ENCODE measurements at places on chromosomes 16 and 17.

DNA sequence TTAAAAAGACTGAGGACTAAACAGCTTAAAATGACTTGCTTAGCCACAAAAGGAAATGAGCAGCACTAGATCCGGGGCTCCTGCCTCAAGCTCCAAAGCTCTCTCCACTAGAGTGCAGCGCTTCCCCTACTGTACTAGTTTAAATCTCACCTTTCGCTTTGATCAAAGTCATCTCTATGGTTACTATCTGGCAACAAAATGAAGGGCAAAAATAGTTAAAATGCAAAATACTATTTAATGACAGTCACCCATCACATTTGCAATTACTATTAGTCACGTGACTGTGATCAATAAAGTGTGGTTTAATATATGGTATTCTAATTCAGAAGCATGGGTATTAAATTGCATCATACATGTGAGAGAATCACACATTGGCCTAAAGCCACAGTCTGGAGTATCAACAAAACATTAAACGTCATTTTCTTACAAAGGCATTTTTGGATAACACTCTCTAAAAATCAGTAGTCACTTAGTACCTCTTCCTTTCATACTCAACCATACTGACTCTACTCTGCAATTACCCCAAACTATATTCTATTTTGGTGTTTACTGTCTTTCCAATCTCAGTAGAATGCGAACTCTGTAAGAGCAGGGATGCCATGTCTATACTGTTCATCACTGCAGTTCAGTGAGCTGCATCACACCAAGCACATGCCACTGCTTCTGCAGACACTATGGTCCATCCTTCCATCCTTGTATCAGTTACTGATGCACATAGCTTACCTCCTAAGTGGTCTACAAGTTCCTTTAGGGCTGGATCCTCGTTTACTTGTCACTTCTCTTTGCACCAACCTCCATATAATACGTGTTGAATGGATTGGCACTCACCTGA lies 6.2 kb downstream of the PSMD12 start:
- DNase-seq: no peak

DNA sequence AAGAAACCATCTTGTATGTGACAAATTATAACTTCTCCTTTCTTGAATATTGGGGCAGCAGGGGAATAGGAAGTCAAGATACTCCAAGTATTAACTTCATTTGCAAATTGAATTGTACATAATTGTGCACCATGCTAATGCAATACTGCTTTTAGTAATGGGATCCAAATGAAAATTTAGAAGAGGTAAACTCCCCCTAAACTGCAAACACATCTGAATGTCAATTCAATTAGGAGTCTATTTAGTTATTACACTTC lies 4.5 kb downstream of the STAT5B start:
- no peak for DNase-seq

- no peak for DNase-seq
Measured at GRCh38 chr17:30840771-30841170, 9.0 kb downstream of the ATAD5 start.

GRCh38 chr16:5041600-5042133 lies 7.9 kb upstream of the NAGPA start:
- no peak for DNase-seq

GRCh38 chr16:3131755-3132377 lies 3.0 kb upstream of the ZNF213 start:
- DNase-seq: peak; percentile 55

- DNase-seq: peak; percentile 55
Measured at GRCh38 chr17:64155751-64156544, 26.0 kb upstream of the ERN1 start.

DNA sequence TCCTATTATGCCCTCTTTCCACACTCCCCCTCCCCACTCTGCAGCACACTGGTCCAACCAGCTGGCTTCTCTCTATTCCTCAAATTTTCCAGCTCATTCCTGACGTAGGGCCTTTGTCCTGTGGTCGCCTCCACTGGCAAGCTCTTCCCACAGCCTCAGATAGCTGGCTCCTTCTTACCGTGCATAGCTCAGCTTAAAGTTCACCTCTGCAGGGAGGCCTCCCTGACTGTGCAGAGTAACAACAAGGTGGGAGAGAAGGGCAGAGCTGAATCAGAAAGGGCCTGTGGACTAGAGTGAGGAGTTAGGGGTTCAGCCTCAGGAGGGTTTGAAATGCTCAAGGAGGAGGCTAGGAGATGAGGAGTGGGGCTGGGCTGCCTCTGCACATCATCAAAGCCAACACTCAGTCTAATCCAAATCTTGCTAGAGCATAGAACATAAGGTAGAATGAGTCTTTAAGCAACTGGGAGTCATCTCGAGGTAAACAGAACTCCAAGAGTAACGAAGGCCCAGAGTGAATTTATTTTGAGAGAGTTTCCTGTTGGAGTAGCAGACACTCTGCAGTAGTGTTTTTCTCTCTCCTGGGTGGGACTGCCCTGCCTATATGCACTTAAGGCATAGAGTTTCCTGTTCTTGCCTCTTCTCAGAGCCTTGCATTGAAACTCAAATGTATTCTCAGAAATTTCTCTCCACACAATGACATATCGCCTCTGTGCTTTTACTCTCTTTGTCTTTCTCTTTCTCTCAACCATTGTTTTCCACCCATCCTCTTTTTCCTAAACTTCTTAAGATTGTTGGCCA lies 19.4 kb downstream of the SPPL2C start:
- DNase-seq: no peak

- DNase-seq: no peak
Measured at GRCh38 chr16:56653218-56653617, 1.5 kb downstream of the MT1B start.

GRCh38 chr16:17921357-17921978 lies 415.1 kb downstream of the NPIPA8 start:
- peak; percentile 77 for DNase-seq

GRCh38 chr17:10063730-10064241 lies 134.6 kb downstream of the GAS7 start:
- DNase-seq: no peak

DNA sequence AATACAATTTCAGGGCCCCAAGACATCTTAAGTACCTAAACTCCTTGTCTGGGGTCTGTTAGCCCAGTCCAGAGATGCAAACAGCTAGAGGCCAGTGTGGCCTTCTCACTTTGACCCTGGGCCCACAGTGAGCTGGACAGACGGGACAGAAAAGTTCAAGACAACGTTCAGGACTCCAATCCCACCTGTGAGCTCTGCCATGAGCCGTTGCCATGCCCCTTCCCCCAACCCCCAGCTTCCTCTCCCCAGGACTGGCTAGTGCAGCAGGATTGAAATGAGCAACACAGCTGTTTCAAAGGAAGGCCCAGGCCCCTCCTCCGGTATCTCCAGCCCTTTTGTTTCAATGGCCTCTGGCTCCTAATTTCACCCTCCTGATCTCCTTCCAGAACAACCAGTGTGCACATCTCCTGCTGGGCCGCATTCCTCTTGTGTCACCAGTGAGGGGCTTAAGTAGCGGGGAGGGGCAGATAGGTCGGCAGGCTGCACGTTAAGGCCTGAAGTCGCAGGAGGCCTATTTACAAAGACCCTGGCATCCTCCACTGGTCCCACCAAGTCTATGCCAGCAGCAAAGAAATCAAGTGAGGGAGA lies 11.3 kb downstream of the AXIN2 start:
- DNase-seq: no peak

DNA sequence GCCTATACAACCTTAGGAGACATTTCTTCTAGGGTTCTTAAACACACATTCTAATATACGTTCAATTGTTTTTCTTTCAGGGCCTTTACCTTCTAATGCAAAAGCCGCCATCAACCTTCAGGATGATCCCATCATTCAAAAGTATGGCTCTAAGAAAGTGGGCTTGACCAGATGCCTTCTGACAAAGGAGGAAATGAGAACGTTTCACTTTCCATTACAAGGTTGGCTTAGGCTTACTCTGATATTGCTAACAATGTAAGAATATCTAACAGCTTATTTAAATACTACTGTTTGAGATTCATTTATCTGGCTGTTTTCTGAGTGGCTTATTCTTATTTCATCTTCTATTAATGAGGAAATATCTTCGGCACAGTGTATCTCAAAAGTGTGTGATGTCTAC lies 15.4 kb downstream of the REXO5 start:
- DNase-seq: no peak

DNA sequence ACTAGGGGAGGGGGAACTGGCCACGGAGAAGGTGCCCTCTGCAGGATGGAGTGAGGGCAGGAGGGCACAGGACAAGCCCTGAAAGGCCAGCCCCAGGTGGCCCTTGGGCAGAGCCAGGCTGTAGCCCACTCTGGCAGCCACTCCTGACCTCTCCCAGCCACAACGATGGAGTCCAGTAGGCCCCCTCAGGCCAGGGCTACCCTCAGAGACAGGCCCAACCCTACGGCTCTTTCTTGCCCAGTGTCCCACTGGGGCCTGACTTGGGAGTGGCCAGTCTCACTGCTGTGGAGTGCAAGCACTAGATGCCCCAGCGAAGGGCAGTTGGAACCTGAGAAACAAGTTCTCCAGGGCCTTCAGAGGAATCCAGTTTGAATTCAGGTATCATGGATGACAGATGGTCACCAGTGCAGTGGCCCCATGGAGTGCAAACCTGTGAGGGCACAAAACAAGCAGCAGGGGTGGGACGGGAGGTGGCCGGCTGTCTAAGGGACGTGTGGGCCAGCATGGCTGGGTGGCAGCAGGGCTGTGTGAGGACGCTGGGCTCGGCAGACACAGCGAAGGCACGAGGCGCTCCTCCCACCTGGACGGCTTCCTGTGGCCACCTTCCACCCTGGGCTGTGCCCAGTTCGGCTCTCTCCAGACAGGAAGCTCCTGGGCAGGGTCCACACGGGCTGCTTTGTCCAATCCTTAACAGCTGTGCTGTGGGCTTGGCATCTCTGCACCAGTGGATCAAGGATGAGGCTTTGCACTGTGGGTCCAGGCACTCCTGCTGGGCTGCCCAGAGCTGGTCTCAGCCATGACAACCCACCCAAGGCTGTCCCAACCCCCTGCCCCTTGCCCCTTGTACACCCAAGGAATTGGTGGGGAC lies 72.1 kb downstream of the AMFR start:
- peak; percentile 17 for DNase-seq

DNA sequence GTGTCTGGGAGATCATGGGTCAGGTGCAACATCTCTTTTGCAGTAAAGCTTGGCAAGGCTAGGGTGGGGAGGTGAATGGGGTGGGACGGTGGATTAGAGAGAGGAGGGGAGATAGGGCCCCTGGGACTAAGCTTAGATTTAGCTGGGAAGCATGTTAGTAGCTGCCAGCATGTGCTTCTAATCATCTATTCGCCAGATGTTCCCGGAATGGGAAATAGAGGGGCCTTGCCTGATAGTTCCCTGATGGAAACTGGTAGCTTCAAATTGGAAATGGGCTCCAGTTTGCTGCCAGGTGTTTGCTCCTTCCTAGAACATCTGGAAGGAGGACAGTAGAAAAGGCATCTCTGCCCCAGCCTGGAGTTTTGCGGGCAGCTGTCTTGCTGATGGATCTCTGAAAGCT lies 176.1 kb downstream of the CCDC182 start:
- DNase-seq: no peak

GRCh38 chr17:17792551-17793377 lies 44.0 kb downstream of the SREBF1 start:
- no peak for DNase-seq

DNA sequence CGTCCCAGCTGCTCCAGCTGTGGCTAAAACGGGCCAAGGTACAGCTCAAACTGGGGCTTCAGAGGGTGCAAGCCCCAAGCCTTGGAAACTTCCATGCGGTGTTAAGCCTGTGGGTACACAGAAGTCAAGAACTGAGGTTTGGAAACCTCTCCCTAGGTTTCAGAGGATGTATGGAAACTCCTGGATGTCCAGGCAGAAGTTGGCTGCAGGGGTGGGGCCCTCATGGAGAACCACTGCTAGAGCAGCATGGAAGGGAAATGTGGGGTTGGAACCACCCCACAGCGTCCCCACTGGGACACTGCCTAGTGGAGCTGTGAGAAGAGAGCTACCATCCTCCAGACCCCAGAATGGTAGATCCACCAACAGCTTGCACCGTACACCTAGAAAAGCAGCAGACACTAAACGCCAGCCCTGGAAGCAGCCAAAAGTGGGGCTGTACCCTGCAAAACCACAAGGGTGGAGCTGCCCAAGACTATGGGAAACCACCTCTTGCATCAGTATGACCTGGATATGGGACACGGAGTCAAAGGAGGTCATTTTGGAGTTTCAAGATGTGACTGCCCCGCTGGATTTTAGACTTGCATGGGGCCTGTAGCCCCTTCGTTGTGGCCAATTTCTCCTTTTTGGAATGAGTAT lies 2.2 kb downstream of the SDR42E1 start:
- no peak for DNase-seq

DNA sequence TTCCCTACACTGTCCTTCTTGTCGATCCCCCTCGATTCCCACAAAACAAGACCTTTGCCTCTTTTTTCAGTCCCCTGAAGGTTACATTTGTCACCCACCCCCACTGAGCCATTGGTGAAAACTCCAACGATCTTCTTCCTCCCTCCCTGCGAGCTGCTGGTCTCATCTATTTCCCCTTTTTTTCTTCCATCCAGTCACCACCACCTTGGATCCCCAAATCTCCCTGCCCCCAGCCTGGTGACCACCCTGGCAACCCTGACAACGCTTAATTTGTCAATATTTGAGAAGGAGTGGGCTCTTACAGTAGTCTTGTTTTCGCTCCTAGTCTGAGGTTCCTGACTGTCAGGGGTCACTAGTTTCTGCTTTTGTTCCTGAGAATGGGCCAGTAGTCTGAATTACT lies 62.9 kb downstream of the SMPD3 start:
- no peak for DNase-seq

- DNase-seq: no peak
Measured at GRCh38 chr17:72984926-72985325, 107.6 kb downstream of the SLC39A11 start.

- DNase-seq: no peak
Measured at GRCh38 chr17:37142294-37142896, 193.6 kb downstream of the AATF start.

DNA sequence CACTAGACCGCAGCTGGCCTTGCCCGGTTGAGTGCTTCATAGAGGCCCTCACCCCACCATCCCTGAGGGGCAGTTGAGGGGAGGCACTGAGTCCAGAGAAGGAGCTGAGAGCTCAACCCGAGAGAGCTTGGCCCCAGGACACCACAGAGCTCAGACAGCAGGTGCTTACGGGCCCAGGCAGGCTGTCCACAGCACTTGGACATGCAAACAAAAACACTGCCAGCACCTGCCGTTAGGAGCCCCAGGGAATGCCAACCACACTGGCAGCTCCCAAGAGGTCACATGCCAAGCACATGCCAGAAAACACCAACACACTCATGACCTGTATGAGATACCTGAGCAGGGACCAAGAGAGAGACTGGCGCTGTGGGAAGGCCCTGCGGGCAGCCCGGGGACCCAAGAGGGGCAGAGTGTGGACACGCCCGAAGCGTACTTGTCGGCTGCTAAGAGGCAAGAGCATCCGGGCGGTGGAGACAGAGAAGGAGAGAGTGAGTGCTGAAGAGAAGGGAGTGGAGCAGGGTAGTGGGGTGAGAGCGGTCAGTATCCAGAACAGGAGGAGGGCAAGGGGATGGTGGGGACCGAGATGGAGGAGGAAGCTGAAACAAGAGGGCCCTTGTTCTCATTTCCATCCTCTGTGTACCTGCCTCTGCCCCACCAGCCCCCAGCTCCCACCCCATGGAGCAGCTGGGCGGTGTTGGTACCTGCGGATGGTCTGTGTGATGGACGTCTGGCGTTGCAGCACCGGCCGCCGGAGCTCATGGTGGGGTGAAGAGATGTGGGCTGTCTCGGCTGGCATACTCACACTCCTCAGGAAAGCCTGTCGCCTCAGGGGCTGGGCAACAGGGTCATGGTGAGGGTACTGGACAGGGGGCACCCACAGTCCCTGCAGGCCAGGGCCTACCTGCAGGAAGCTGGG lies 8.2 kb downstream of the RHBDF1 start:
- no peak for DNase-seq

Measured in left colon (tissue), 2 donors.